ENCODE measurements at places on chromosomes 3 and 15. TPM values are rescaled to one million over a fixed set of nuclear protein-coding genes. Genes with fewer than 3 reads are reported as not detected.

DNA sequence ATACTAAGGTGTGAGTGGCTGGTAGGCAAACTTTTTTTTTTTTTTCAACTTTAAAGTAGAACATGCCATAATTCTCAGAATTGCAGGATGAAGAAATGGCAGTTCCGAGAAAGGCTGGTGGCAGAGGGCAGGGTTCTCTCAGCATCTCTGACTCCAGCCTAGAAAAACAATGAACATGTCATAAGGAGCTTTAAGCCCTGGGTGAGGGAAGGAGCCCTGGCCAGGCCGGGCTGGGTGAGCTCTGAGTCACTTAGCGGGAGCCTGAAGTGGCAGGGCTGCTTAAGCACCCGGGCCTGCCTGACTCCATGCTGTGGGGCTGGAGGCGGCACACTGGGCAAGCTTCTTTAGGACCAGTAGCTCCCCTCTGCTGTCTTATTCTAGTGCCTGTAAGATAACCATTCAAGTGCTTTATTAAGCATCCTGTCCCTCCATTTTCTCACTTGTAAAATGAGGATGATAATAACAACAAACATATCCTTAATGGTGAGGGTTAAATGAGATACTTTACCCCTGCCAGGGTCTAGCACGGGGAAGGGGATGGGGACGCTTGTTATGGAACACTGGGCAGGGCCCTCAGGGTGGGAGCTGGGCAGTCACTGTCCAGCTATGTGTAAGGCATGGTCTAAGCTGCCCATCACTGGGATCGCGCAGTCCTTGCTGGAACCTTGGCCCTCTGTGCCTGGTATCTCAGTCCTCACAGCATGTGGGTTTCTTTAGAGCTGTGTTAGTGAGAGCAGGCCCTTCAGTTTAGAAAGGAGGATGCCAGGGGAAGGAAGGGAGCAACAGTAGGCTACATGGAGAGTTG, 18.4 kb downstream of the SMAD6 start:
- peak; percentile 86 for DNase-seq

DNA sequence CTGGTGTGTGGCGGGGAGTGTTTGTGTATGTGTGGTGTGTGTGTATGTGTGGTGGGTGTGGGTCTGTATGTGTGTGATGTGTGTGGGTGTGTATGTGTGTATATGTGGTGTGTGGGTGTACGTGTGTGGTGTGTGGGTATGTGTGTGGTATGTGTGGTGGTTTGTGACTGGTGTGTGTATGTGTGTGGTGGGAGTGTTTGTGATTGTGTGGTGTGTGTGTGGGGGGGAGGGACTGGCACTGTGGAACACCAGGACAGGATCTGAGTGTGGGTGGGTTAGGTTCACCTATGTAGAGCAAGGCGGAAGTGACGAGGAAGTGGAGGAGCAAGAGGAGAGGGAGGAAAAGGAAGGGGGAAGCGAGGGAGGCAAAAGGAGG, 510.8 kb downstream of the SHQ1 start:
- DNase-seq = no peak

- DNase-seq = no peak
These were observed 53.8 kb downstream of the IQSEC1 start for GRCh38 chr3:13019243-13020095.

DNA sequence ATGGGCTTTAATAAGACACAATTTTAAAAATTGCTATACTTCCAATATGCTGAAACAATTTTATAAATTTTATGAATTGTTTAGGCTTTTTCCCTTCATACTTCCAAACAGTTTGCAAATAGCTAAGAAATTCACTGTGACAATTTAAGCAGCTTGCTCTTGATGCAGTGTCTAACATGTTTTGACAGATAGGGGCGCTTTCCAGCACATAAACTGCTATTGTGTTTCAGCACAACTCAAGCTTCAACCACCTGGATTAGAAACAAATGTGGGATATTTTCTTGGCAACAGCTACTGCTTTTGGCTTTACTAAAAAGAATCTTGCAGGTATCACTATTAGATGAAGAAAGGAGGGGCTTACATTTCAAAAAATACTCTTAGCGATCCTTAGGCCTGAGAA, 565.8 kb upstream of the DPPA4 start:
- no peak for DNase-seq

GRCh38 chr3:10474275-10474646, 31.1 kb downstream of the ATP2B2 start:
- DNase-seq = no peak

DNA sequence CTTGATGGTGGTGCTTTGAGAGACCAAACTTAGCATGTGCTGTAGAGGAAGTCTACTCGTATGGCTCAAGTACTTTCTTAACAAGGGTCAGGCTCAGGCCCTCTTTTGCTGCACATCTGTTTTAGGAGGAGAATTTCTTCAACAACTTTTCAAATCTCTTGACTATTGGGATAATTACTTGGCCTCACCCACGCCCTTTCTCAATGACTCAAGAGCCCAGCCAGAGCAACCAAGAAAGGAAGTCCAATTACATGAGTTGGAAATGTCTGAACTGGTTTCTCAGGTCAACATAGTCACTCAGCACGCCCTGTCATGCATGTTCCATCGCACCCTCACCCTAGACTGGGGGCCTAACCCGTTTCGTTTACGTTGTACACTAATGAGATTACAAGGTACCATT, 44.8 kb upstream of the UMPS start:
- DNase-seq = no peak

The CCDC39 gene
- total RNA-seq = not detected

DNA sequence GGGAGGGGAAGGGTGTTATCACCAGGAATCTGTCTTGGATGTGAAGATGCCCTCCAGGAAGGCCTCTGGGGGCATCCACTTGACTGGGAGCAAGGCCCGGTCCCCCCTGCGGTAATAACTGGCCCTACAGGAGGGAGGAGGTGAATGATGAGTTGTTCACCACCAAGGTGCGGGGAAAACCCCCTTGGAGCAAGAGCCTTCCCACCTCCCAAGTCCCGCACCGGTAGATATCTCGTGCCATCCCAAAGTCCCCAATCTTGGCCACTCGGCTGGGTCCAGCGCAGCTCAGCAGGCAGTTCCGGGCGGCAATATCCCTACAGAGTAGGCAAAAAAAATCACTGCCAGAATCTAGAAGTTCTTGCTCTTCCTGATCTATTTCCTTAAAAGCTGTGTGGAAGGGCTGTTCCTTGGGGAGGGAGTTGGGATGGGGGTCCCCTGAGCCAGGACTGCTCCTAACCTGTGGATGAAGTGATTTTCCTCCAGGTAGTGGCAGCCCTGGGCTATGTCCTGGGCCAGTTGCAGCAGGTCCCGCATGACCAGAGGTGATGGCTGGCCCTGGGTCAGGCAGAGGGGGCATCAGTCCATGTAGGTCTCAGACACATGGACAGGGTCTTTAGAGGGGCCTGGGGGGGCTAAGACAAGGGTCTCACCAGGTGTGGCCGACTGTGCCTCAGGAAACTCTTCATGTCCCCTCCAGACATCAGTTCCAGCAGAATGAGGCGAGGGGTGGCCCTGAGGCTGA, 8.7 kb downstream of the LTK start:
- DNase-seq = no peak

The PRICKLE2 gene
- 18.3 TPM for total RNA-seq

DNA sequence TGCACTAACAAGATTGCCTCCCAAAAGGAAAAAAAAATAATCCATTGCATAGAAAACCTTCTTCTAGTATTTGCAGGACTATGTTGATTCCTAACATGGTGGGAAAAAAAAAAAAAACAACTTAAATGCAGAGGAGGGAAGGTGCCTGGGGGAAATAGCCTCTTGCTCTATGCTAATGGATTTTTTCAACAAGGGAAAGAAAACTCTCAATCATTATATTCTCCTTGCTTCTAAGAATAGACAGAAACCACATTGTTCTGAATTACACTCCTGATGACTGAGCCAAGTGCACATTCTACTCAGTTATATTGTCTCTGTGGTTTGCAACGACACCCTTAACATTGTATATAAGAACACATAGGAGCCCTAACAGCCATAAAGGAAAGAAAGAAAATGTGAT, 760.2 kb downstream of the NAALADL2 start:
- no peak for DNase-seq

The STARD9 gene
- total RNA-seq = 7.4 TPM
